ENCODE measurements at places on chromosomes 2 and 18. TPM values are rescaled to one million over a fixed set of nuclear protein-coding genes. Genes with fewer than 3 reads are reported as not detected.

DNA sequence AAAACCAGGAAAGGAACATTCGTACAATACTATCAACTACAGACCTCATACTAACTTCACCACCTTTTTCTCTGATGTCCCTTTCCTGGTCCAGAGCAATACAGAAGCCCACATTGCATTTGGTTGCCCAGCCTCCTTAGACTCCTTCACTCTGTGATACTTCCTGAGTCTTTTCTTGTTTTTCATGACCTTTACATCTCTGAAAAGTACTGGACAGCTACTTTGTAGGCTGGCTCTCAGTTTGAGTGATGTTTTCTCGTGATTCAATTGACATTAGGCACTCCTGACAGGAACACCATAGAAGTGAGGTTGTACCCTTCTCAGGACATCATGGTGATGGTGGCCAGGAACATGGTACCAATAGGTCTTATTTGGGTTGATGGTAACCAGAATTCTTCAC is 185.9 kb upstream of the SLC39A10 start:
- no peak for DNase-seq

GRCh38 chr2:146130290-146130689 is 1610.4 kb upstream of the ZEB2 start:
- DNase-seq = no peak

- DNase-seq = no peak
These were observed 10.3 kb upstream of the SNED1 start for GRCh38 chr2:240988146-240988545.

DNA sequence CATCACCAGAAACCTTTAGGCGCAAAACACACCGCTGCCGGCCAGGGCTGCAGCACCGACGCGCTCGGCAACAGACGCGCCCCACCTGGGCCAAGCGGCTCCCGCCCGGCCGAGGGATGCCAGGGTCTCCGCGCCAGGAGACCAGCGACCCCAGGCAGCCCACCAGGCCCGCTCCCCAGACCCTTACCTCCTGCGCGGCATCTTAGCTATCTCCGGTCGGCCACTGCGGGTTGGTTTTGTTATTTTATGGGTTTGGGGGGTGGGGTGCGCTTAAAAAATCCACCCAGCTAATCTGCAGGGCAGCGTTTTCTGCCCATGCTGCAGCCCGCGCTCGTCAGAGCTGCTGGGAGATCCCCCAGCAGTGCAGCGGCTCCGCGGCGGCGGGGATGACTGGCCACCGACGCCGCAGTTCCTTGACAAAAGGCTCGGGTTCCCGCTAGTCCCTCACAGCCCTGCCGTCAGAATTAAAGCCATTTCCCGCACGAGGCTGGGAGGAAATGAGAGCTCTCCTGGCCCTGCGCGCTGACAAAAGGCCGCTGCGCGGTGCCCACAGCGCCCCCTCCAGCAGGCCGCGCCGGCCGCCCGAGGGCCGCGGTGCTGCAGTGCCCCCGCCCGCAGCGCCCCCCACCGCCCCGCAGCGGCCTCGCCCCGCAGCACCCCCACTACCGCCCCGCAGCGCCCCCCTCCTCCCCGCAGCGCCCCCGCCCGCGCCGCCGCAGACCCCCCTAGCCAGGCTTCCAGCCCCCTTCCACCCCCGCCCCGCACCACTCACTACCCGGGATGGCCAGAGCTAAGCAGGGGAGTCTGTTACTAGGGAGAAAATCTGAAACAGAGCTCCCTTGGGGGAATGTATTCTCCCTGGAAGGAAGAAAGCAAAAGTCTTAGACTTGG is at the start of gene ADD2:
Gene ADD2 (minus strand): TSS at position 502 of the 891 bp plus-strand sequence. CDS start 61,792 bp downstream, outside the sequence.
- no peak for DNase-seq

PNO1 gene
- total RNA-seq = 68.2 TPM

STRN gene
- total RNA-seq = 28.4 TPM

Data from HepG2 (cell line).